ENCODE measurements at places on chromosomes 5 and 9.
A peak's percentile ranks its signal among the peaks of the same experiment; 100 is the strongest.

DNA sequence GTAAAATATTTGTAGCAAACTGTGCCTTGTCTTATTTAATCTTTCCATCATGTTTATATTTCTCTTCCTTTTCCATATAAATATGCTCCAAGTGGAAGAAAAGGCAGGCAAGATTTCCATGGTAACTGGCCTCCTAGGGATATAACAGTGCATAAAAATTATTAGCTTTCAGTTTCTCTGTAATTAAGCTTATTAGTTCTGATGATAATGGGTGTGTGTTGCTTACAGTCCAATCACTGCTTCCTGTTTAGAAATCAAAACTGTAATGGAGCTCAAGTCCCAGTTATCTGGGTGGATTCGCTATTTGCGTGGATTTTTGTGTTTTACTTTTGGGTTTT is 213.0 kb downstream of the PJA2 start:
- DNase-seq: no peak

DNA sequence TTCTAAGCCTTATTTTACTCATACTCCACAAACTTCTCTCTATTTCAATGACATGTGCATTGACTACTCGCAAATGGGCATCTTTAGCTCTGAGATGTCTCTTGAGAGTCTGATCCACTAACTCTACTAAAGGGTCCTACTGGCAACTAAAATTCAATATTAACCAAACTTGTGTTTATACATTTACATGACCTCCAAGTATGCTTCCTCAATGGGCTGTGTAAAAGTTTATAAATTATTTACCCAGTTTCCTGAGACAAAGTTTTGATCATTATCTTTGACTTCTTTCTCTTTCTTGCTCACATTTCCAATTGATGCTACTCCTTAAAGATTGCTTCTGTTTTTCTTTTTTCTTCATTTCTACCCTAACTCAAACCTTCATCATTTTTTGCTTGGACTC is 510.1 kb upstream of the DAB2 start:
- no peak for DNase-seq

DNA sequence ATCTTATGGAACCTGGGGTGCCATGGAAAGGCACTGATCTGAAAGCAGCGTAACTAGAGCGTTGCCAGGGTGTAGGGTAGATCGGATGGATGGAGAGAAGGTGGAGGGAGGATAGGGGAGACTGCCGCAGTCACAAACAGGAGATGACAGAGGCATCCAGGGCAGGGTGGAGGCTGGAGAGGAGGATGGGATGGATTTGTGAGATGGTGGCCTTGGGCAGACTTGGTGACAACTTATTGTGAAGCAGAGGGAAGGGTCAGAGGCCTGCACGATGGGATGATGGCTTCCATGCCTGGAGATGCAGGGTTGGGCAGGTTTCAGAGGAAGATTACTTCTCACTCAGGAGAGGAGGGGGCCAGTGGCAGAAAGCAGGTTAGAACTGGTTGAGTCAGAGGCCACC is 2.4 kb downstream of the GLIPR2 start:
- no peak for DNase-seq

GRCh38 chr5:136011414-136012001 is 17.3 kb upstream of the TGFBI start:
- no peak for DNase-seq

DNA sequence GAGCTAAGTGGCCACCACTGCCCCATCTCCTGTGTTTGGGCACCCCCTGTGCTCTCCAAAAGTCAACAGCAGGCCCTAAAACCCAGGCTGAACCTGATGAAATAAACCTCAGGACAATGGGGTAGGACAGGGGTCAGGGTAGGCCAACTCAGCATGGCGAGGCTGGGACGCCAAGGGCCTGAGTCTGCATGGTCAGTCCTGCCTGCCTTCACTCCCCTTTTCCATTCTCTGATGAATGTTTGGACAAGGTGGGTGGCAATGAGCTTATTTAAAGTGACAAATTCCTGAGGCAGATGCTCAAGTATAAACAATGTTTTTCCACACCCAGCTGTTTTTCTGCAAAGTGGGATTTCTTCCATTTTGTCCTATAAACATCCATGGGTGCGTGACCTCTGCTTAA is 47.2 kb upstream of the CXCL14 start:
- DNase-seq: no peak

GRCh38 chr9:118414676-118415075 is 710.5 kb downstream of the TLR4 start:
- DNase-seq: no peak

- peak; percentile 29 for DNase-seq
Measured at GRCh38 chr9:110152704-110153374, 55.1 kb downstream of the C9orf152 start.

- DNase-seq: no peak
Measured at GRCh38 chr9:38205279-38205678, 136.3 kb upstream of the SHB start.

DNA sequence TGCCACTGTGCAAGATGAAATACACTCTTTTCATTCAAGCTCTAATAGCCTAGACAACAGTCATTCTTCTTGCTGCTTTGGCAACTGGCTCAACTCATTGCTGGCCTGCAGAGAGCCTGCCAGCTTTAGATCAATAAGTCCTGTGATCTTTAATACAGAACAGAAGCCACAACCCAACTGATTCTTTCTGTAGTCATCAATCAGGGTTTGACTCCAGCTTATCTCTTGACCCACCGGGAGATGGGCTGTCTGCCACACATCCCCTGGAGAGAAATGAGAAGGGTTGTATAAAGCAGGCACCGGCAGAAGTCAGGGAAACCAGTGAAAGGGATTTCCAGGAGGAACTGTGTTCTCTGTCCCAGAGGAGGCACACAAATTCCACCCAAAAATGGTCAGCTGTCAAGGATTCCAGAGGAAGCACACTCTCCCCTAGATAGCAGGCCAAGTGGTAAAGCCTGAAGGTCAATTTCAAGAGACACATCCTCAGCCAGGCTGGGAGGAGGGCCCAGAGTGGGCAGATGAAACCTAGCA is 24.5 kb downstream of the LHFPL2 start:
- no peak for DNase-seq

DNA sequence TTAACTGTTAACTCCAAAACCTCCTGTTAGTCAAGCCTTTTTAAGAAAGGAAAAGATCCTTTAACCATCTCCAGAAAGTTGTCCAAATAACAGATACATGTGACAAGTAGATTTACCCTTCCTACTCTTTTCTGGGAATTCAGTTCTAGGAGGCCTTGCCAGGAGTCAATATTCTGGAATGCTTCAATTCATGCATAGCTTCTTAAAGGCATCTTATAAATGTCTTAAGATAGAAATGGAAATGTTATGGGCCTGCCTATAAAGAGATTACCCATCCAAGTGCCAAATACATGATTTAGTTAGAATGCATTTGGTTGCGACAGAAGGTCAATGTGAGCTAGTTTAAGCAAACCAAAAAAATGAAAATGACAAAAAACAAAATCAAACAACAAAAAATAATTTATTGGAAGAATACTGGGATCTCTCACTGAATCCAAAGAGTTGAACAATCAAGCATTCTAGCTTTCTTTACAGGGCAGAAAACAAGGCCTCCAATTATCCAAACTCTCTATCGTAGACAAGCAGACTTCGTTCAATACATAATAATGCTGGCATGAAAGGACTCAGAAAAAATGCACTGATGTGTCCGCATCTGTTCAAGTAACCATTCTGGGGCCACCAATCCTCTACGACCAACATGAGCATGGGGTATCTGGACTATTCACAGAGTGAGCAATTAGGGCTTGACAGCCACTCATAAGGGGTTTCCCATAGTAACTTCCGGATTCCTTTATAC is 188.6 kb downstream of the CTNND2 start:
- no peak for DNase-seq

DNA sequence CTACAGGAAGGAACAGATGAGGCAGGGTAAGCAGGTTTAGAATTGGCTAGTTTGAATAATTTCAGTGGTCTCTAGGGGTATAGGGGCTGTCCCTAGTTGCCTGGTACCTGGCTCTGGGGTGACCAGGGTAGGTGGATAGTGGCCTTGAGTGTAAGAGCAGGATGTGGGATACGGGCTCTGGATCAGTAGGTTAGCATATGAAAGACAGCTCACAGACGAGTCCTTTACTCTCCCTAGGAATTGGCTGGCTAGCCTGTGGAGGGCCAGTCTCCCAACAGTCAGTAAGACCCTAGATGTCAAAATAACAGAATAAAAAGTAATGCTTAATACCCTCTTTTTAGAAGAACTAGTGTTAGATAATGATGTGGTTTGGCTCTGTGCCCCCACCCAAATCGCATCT is 16.6 kb upstream of the C9orf152 start:
- no peak for DNase-seq

DNA sequence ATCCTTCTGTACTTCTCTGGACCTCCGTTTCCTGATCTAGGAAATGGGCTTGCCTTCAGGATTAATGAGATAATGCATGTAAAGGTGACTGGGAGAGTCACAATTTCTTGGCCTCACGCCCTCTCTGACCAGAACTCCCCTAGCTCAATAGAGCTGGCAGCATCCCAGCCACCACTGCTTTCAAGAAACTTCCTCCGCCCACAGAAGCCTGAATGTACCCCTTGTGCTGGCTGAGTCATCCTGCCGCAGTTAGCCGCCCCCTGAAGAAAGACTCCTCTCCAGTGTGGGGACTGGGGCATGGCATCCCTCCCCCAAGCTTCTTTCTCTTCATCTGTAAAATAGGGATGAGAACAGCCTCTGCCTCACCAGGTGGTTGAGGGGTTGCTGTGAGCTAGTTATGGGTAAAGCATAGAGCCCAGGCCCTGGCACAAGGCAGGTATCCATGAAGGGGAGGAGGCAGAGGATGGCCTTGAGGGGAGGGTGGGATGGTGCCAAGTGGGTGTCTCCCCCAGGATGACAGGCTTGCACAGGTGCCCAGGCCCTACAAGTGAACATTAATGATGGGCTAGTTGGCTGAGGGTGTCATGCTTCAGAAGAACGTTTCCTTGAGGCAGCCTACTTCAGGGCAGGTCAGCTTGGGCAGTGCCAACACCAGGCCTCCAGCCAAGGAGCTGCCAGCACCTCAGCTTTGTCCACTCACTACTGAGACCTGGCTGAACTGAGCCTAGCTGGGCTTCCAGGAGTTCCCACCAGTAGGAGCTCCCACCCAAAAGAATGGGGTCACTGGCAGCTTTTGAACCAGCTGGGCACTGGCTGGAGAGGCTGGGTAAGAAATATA is 3.4 kb downstream of the PDLIM4 start:
- no peak for DNase-seq

- no peak for DNase-seq
Measured at GRCh38 chr5:102873379-102873932, 118.4 kb downstream of the PAM start.

DNA sequence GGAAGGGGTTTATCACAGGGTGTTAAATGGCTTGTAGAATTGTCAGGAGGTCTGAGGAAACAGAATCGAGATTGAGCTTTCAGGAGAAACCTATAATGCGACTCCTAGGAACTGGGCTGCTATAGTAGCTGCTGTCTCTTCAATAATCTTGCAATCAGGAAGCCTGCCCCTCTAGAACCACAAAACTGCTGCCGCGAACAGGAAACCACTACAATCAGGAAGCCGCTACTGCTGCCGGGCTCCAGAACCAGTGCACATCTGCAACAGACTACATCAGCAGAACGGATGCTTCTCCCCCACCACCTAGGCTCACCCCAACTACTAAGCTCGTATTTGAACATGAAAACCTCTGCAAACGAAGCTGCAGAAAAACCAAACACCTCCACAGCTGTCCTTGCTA is 31.6 kb downstream of the TNFSF8 start:
- DNase-seq: peak; percentile 92

GRCh38 chr5:151739395-151739794 is 19.0 kb downstream of the ATOX1 start:
- DNase-seq: no peak

GRCh38 chr5:1659100-1659981 is 135.6 kb upstream of the LPCAT1 start:
- DNase-seq: no peak

- DNase-seq: no peak
Measured at GRCh38 chr5:140224658-140225057, 49.7 kb downstream of the CYSTM1 start.

- no peak for DNase-seq
Measured at GRCh38 chr9:119357336-119358096, 11.7 kb downstream of the BRINP1 start.

- DNase-seq: no peak
Measured at GRCh38 chr9:11338130-11338529, 725.3 kb upstream of the PTPRD start.

DNA sequence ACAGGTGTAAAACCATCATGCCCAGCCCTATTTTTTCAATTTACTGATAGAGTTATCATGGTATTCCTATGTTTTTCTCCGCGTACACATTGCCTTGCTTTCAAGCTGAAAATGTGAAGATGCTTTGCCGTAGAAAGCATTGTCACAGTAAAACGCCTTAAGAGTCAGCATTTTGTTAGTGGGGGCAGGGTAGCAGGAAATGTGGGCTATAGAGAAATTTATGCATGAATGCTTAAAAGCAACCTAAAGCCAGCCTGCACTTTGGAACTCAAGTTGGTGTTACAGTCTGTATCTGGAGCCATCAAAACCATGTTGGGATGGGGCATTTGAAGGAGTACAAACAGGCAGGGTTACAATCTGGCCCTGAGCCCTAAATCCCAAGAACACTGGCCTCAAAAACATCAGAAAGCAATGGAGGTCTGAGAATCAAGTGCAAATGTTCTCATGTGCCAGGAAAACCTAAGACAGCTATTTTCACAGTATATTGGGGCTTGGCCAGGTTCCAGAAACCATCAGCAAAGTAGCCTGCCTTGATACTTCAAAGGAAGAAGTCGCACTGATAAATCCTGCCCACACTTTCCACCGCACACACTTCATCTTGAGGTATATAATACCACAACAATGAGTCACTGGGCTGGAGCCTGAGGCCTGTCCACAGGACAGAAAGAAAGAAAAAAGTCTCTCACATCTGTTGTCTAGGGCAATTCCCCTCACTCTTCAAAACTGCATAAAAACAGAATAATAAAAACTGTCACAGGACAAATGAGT is 313.8 kb downstream of the ENC1 start:
- peak; percentile 48 for DNase-seq

DNA sequence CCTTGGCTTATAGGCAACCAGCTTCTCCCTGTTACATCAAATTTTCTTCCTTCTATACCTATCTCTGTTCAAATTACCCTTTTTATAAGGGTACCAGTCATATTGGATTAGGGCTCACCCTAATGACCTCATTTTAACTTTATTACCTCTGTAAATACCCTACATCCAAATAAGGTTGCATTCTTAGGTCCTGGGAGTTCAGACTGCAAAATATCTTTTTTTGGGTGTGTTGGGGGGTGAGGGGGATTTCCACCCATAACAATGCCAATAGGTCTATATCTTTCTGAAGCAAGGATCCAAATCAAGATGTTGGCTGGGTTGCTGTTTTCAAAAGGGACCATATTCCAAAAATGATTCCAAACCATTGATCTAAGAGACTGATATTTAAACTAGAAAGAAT is 141.7 kb downstream of the XRCC4 start:
- DNase-seq: no peak

GRCh38 chr5:36297653-36298052 is 4.0 kb downstream of the RANBP3L start:
- DNase-seq: no peak

- DNase-seq: no peak
Measured at GRCh38 chr5:9105851-9106250, 440.0 kb downstream of the SEMA5A start.

Data from CD4-positive, alpha-beta memory T cell (primary cell).